Sciatic nerve (tissue), 2 donors: ENCODE measurements at places on chromosomes 7 and 10.

DNA sequence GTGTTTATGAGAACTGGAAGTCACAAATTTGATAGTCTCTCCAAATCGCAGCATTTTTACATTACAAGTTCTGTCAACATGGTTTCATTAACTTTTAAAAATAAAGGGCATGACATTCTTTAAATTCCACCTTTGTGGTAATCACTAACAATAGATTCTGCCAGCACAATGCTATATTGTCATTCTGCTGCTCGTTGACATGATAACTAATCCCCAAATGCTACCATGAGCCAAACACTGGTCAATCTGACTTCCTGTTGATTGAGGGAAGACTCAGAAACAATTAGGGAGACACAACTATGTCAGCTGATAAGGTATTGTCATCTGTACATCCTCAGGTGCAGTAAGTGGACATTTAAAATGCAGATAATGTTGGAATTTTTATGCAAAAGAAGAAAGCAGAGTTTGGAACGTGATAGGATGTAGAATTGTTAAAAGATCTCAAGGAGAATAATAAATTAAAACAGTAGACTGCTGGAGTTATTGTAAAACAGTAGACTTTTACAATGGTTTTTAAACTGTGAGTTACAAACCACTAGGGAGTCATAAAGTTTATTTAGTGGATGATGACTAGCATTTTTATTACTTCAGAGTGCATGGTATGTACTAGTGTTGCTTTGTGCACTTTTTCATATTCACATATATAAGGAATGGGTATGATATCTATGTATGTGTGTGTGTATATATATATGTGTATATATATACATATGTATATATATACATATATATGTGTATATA lies 126.4 kb upstream of the DKK1 start:
- no peak for DNase-seq

DNA sequence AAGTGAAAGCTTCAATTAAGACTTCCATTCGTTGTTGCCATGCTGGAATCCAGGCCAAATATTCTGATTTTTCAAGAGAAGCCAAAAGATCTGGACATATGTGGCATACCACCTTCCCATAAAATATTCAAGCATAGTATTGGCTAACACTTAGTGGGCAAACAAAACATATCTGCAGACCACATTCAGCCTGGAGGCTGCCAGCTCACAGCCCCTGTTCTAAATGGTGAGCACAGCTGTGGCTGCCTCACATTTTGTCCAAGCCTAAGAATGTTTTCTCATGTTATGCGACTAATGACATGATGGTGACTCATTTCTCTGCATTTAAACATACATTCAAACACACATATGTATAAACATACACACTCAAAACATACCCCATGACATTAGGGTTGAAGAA lies 10.6 kb upstream of the CALU start:
- DNase-seq, result no peak

GRCh38 chr7:149261316-149261828 lies 624 bp upstream of the ZNF783 start:
- DNase-seq, result peak; percentile 52

DNA sequence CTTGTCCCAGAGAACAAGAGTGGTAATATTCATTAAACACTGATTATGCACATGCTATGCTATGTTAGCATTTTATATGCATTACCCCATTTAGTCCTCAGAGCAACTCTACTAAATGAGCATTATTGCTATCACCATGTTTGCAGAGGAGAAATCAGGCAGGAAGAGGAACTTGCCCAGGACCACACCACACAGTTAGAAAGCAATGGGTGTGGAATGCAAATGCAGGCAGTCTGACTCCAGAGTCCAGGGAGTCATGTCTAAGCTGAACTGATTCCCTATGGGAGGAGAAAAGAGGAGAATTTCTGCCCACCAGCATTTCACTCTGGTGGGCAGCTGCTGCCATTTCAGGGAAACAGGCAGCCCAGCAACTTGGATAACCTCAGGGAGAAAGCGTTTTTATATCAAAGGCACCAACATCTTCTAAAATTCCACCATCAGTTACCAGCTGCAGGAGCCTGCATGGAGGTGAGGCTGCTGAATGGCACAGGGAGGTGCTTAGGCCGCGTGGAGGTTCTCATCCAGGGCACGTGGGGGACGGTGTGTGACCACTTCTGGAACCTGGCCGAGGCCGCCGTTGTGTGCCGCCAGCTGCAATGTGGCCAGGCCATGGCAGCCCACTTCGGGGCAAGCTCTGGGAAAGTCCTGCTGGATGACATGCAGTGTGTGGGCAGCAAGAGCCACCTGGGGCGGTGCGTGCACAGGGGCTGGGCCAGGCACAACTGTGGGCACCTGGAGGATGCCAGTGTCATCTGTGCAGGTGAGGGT lies 68.2 kb upstream of the C10orf120 start:
- no peak for DNase-seq

- no peak for DNase-seq
Measured at GRCh38 chr7:40720416-40720815, 585.6 kb downstream of the SUGCT start.

DNA sequence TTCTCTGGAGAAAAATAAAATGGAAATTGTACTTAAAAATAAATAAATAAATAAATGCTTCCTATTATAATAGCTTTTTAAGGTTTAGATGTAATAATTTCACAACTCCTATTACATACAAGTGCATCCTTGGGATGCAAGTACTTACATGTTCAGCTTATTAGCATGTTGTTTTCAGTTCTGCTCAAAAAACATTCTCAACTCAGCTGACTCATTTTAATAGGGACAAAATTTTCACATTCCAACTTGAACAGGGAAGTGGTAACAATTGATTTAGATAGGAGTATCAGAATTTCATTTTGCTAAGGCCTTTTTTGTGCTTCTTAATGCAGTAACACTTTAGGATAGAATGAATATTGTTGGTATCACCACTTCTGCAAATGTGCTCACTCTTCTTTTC lies 16.7 kb upstream of the PAPSS2 start:
- no peak for DNase-seq

DNA sequence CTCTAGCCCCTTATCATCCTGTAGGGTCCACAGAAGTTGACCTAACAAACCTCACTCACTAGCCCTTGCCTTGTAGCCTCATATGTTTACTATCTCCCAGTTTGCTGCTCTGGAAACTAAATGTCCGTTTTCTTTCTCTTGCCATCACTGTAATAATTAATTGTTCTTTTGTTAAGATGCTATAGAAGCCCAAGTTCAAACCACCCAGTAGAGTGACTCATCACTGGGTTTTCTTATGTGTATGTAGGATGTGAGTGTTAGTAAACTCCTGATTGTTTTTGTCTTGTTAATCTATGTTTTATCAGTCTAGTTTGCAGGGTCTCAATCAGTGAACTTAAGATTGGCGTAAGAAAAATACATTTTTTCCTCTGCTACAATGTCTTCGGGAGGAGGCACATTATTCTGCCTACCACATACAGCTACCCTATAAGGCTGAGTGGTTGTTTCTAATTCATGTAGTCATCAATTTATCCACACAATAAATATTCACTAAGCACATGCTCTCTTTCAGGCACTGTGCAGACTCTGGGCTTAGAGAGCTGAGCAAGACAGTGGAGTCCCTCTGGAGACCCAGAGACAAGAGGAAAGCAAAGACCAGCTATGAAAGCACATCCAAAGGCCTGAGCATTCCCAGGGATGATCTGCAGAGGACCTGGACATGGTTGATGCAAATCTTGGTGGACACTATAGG lies 474.1 kb upstream of the AKR1E2 start:
- no peak for DNase-seq

DNA sequence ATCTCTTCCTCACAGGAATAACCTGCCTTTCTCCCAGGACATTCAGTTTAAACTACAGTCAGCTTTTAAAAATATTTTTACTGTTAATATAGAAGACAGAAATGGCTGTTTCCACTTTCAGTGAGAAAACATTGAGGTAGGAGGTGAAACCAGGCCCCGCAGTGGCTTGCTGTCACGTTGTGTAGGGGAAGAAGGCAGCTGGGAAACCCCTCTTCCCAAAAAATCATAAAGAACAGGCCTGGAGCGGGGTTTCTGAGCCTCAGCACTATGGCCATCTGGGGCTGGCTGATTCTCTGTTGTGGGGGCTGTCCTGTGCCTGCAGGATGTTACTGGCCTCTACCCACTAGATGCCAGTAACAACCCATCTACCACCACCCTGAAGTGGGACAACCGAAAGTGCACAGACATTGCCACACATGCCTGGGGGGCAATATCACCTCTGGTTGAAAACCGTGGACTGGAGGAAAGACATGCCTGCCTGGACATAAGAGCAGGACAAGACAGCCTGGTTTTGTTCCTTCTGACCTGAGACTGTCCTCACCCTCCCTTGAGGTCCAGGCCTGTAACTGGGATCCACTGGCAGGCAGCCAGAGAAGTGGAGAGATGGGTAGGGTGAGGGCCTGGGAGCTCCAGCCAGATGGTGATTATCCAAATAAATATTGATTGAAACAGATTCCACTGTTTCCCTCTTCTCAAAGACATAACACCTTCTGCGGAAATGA lies 43.9 kb downstream of the KCNH2 start:
- DNase-seq, result no peak

GRCh38 chr7:109308816-109309215 lies 739.1 kb downstream of the DNAJB9 start:
- DNase-seq, result no peak

DNA sequence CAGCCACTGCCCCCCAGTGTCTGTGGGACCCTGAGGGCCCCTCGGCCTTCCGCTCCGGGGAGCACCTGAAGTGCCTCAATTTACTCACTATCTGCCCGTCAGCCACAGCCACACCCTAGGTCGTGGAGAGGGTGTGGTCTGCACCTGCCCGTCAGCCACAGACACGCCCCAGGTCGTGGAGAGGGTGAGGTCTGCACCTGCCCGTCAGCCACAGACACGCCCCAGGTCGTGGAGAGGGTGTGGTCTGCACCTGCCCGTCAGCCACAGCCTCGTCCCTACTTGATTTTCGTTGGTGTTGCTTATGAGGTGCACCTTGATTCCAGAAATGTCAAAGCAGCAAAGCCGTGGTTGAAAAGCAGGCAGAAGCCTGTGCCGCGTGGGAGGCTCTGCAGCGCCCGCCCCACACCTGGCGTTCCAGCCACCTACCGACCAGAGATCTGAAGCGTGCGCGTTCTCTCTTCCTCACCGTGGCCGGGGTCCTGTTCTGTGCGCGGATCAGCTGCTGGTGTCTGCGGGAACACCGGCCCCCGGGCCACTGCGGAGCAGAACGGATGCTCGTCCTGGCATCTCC lies 101.6 kb downstream of the DYNC2I1 start:
- DNase-seq, result no peak

DNA sequence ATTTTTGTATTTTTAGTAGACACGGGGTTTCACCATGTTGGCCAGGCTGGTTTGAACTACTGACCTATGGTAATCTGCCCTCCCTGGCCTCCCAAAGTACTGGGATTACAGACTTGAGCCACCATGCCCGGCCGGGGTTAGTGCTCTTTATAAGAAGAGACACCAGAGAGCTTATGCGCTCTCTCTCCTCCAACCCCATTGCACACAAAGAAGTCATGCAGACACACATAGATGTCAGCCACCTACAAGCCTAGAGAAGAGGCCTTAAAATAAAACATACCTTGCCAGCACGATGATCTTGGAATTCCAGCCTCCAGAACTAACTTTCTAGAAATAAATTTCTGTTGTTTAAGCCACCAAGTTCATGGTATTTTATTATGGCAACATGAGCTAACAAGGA lies 10.0 kb upstream of the FAM53B start:
- DNase-seq, result no peak

DNA sequence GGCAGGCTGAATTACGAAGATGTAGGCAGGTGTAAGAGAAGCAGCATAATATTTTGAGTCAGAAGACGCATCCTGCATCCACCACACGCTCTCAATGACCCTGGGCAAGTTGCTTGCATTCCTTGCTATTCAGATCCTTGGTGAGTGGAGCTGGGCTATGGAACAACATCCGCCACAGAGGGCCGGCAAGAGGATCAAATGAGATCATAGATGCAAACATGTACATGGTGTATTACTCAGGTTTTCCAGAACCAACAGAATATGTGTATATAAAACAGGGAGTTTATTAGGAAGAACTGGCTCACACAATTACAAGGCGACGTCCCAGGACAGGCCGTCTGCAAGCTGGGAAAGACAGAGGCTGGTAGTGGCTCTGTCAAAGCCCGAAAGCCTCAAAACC lies 51.5 kb downstream of the ADAM12 start:
- DNase-seq, result no peak

- DNase-seq, result no peak
Measured at GRCh38 chr7:104878577-104878976, 135.4 kb upstream of the KMT2E start.

DNA sequence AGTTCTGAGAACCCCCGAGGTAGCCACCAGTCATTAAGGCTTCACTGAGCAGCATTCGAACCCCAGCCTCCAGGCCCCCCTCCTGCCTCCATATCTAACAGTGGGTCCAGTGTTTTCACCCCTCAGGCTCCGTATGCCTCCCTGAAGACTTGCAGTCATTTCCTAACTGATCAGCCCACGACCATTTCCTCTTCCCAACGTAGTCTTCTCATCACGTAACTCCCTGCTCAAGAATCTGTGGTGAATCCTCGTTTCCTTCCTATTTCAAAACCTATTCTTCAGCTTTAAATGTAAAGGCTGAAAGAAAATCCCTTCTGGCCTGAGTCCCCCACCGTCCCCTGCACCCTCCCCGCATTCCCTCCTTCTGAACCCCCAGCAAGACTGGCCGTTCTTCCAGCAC lies 21.1 kb downstream of the FRMD4A start:
- DNase-seq, result no peak

- no peak for DNase-seq
Measured at GRCh38 chr7:133419041-133419440, 166.2 kb downstream of the EXOC4 start.

GRCh38 chr10:114431414-114432135 lies 27.3 kb upstream of the AFAP1L2 start:
- DNase-seq, result no peak

DNA sequence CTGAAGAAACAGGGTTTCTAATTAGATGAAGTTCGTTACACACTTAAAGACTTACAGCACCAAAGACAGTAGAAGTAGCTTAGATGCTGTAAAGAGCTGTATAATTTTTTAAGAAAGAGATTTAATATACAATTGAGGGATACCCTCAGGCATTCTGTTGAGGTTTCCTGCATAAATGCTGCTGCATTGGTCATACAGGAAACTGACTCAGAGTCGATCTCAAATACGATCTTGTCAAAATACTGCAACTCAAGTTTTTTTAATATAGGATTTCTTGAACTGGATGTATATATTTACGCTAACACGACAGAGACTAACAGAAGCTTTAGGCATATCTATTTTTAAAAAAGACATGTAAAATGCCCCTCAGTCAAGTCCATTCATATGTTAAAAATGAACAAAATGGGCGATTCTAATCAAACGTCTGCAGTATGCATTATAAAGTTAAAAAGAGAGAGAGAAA lies 2.4 kb upstream of the ARID5B start:
- DNase-seq, result no peak

DNA sequence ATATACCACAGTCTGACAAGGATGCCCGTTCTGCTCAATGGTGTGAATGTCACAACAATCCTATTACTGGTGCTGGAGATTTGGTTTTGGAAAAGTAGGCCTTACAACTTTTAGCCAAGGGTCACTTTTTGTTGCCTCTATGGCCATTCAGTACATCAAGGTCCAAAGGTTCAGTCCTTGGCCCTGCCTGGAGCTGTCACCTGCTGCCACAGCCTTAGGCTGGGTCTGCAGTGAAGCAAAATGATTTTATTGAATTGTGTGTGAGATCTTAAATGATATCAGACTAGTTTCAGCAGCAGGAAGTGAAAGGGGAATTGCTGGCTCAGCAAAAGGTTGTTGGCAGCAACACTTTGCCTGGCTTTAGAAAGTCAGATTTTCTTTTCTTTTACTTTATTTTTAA lies 427.6 kb downstream of the THSD7A start:
- DNase-seq, result no peak

GRCh38 chr10:15856328-15857015 lies 3.8 kb downstream of the MINDY3 start:
- DNase-seq, result no peak
